ENCODE measurements at places on chromosomes 6 and 20. TPM values are rescaled to one million over a fixed set of nuclear protein-coding genes. Genes with fewer than 3 reads are reported as not detected.

TMEM217 gene
- total RNA-seq = 3.2 TPM

CHMP4B gene
- total RNA-seq = 86.7 TPM

ADGRG6 gene
- 1.6 TPM for total RNA-seq

GRCh38 chr6:166640342-166641043, 13.4 kb upstream of the RPS6KA2 start:
- H3K27ac ChIP-seq = no peak overlapping the region
- no peaks in the 10 kb centered on the region for H3K36me3 ChIP-seq
- peaks cover 31% of the 10 kb centered on the region for H3K27me3 ChIP-seq
- H3K4me3 ChIP-seq = no peak overlapping the region
- DNase-seq = no peak
- peaks cover 11% of the 10 kb centered on the region for H3K4me1 ChIP-seq

DNA sequence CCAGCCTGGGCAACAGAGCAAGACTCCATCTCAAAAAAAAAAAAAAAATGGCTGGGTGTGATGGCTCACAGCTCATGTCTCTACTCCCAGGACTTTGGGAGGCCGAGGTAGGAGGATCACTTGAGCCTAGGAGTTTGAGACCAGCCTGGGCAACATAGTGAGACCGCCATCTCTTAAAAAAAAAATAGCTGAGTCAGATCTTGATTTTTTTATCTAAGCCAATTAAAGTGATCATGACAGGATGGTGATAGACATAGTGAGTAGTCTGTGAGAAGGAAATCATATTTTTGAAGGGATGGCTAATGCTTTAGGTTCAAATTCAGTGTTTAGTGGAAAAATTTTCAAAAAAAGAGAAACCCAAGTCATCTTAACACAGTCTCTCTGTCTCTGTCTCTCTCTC, 114.6 kb upstream of the JARID2 start:
- H3K27me3 ChIP-seq = no peaks in the 10 kb centered on the region
- H3K4me1 ChIP-seq = peaks cover 19% of the 10 kb centered on the region
- no peak for DNase-seq
- no peaks in the 10 kb centered on the region for H3K36me3 ChIP-seq

DNA sequence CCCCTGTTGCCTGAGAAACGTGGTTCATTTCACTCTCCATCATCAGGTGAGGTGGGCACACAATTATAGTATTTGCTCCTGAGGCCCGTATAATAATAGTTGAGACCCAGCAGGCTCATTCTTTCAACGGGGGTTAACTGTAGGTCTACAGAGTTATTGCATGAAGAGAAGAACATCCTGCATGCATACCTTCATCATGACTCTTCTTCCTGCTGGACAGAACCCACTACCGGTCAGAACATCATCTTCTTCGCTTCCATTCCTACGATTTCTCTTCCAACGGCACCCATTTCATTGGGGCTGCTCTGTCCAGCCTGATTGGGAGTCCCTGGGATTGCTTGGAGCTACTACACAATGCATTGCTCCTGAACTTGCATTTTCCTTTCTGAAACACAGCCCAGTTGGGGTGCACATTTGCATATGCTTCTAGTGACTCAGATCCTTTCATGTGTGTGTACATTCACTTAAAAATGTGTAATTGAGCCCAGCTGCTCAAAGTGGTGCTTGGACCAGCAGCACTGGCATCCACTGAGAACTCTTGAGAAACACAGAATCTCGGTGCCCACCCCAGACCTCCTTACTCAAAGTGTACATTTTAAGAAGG, 57.4 kb downstream of the SLC24A3 start:
- DNase-seq = no peak
- no peaks in the 10 kb centered on the region for H3K36me3 ChIP-seq
- H3K4me3 ChIP-seq = no peak overlapping the region
- no peak overlapping the region for H3K27ac ChIP-seq

- no peak for DNase-seq
- H3K27ac ChIP-seq = no peak overlapping the region
- peaks cover 5% of the 10 kb centered on the region for H3K27me3 ChIP-seq
Observed at GRCh38 chr20:40715491-40715890, 26.5 kb upstream of the MAFB start.

- no peaks in the 10 kb centered on the region for H3K27me3 ChIP-seq
- H3K36me3 ChIP-seq = peaks cover 30% of the 10 kb centered on the region
- no peak overlapping the region for H3K4me3 ChIP-seq
- H3K27ac ChIP-seq = no peak overlapping the region
- no peak for DNase-seq
Observed at GRCh38 chr6:7207720-7208119, 100.0 kb downstream of the RREB1 start.

DNA sequence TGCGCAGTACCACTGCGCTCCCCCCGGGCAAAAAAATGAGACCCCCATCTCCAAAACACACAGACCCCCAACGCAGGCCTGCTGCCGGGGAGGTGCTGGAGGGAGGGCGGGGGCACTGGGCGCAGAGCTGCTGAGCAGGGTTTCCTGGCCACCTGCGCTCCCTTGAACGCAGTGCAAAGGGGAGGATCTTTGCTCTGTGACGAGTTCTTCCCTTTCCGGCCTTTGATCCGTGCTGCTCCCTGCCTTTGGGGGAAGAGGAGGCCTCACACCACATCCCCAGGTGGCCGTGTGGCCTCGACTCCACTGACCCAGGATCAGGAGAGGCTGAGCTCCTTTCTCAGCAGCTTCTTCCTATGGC, 8.9 kb upstream of the COL20A1 start:
- H3K4me3 ChIP-seq = peak overlapping the region; percentile 73
- no peaks in the 10 kb centered on the region for H3K27me3 ChIP-seq
- peak overlapping the region; percentile 83 for H3K27ac ChIP-seq
- H3K4me1 ChIP-seq = peaks cover 4% of the 10 kb centered on the region
- peak; percentile 56 for DNase-seq

GRCh38 chr6:15623276-15624116, 39.3 kb downstream of the DTNBP1 start:
- peaks cover 25% of the 10 kb centered on the region for H3K4me1 ChIP-seq
- H3K27ac ChIP-seq = no peak overlapping the region
- H3K27me3 ChIP-seq = no peaks in the 10 kb centered on the region
- DNase-seq = no peak
- H3K36me3 ChIP-seq = peaks cover 10% of the 10 kb centered on the region

DNA sequence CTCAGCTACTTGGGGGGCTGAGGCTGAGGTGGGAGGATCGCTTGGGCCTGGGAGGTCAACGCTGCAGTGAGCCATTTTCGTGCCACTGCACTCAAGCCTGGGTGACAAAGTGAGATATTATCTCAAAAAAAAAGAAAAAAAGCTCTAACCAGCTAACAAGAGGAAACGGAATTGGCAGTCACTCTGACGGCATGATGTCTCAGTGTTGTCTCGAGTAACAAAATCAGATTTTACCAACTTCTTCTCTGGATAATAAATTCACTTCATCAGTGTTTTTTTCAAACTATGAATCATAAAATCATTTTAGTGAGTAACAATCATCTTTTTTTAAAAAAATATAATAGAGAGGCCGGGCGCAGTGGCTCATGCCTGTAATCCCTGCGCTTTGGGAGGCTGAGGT, 12.6 kb downstream of the KIF16B start:
- H3K36me3 ChIP-seq = no peaks in the 10 kb centered on the region
- no peak for DNase-seq
- no peaks in the 10 kb centered on the region for H3K4me1 ChIP-seq
- H3K27me3 ChIP-seq = no peaks in the 10 kb centered on the region

DNA sequence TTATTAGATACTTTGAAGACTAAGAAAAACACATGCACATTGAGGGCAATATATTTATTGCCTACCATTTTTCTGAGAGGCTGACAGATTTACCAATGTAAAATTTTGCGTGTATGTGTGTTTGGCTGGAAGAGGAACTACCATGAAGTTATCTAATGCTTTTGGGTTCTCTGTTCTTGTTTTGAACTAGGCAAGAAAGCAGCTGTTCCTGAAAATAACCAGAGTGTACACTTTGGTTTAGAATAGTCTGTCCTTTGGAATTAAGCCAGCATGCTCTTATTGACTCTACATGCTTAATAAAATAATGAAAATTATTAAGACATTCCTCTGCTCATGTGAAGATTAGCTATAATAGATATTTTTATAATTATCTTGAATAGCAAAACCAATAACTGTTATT, 129.2 kb downstream of the MYB start:
- DNase-seq = no peak
- H3K27me3 ChIP-seq = no peaks in the 10 kb centered on the region

GRCh38 chr6:120478650-120479049, 855.6 kb downstream of the TBC1D32 start:
- DNase-seq = no peak
- H3K27me3 ChIP-seq = no peaks in the 10 kb centered on the region
- no peaks in the 10 kb centered on the region for H3K36me3 ChIP-seq

All from activated CD8-positive, alpha-beta T cell treated with anti-CD3 and anti-CD28 coated beads, Interleukin-2, amount 10 ng/mL, durations not matched to agents 7 days and 5 days (primary cell).